ENCODE measurements at places on chromosomes 1 and 21. TPM values are rescaled to one million over a fixed set of nuclear protein-coding genes. Genes with fewer than 3 reads are reported as not detected.

Gene B3GALT6
- 11.5 TPM for total RNA-seq

DNA sequence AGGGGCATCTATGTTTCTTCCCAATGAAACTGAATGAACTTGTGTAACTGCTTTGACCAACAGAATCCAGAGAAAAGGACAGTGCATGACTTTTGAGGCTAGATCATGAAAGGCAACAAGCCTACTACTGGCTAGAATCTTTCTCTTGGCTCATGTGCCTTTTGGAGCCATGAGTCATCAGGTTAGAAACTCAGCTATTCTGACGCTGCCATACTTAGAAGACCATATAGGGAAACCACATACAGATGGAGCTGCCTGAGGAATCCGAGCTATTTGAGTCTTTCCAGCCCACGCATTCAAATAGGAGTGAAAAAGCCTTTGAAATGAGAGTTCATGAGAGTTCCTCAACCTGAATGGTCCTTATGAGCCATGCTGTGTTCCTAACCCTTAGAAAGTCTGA lies 738.5 kb upstream of the CHRM3 start:
- no peaks in the 10 kb centered on the region for H3K36me3 ChIP-seq
- H3K27ac ChIP-seq: no peak overlapping the region
- no peaks in the 10 kb centered on the region for H3K27me3 ChIP-seq
- no peaks in the 10 kb centered on the region for H3K4me1 ChIP-seq
- H3K4me3 ChIP-seq: no peak overlapping the region
- no peak for DNase-seq

- no peak overlapping the region for H3K4me3 ChIP-seq
- no peak for DNase-seq
- peaks cover 15% of the 10 kb centered on the region for H3K4me1 ChIP-seq
- H3K27me3 ChIP-seq: no peaks in the 10 kb centered on the region
- no peak overlapping the region for H3K27ac ChIP-seq
Measured at GRCh38 chr1:27106561-27107323, 48.2 kb downstream of the SLC9A1 start.

DNA sequence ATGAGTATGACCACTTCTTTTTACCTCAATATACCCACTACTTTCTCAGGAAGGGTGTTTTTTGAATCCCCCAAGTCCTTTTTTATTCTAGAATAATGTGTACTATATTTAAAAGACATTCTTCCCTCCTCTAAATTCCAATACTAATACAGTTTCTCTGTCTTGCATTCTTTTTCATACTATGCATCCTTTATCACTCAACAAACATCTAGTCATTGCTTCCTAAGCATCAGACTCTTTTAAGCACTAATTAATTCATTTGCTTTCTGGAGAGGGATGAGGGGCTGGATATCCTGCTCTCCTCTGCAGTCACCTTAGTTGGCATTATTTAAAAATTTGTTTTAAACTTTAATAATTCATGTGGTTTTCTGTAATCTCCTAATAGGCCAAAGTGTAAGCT lies 838.8 kb downstream of the KCNT2 start:
- H3K27me3 ChIP-seq: no peaks in the 10 kb centered on the region
- no peak for DNase-seq
- H3K4me1 ChIP-seq: no peaks in the 10 kb centered on the region
- no peak overlapping the region for H3K4me3 ChIP-seq

- no peak overlapping the region for H3K27ac ChIP-seq
- no peak overlapping the region for H3K4me3 ChIP-seq
- H3K4me1 ChIP-seq: no peaks in the 10 kb centered on the region
- DNase-seq: no peak
- no peaks in the 10 kb centered on the region for H3K36me3 ChIP-seq
- no peaks in the 10 kb centered on the region for H3K27me3 ChIP-seq
Measured at GRCh38 chr1:168482106-168482505, 61.7 kb downstream of the XCL2 start.

- H3K27ac ChIP-seq: no peak overlapping the region
- DNase-seq: no peak
- H3K4me3 ChIP-seq: no peak overlapping the region
Measured at GRCh38 chr1:29478151-29478791, 241.9 kb downstream of the PTPRU start.

GRCh38 chr1:37782491-37782890 lies 11.2 kb upstream of the MANEAL start:
- DNase-seq: no peak
- peaks cover 7% of the 10 kb centered on the region for H3K27me3 ChIP-seq
- H3K4me3 ChIP-seq: no peak overlapping the region

Data from spinal cord (tissue), 10 donors.